ENCODE measurements at places on chromosomes 2 and 18. TPM values are rescaled to one million over a fixed set of nuclear protein-coding genes. Genes with fewer than 3 reads are reported as not detected.

GRCh38 chr2:106562268-106563186, 75.4 kb downstream of the CD8B2 start:
- H3K4me1 ChIP-seq: no peaks in the 10 kb centered on the region
- no peaks in the 10 kb centered on the region for H3K36me3 ChIP-seq
- DNase-seq: peak; percentile 14
- peaks cover 4% of the 10 kb centered on the region for H3K27me3 ChIP-seq

DNA sequence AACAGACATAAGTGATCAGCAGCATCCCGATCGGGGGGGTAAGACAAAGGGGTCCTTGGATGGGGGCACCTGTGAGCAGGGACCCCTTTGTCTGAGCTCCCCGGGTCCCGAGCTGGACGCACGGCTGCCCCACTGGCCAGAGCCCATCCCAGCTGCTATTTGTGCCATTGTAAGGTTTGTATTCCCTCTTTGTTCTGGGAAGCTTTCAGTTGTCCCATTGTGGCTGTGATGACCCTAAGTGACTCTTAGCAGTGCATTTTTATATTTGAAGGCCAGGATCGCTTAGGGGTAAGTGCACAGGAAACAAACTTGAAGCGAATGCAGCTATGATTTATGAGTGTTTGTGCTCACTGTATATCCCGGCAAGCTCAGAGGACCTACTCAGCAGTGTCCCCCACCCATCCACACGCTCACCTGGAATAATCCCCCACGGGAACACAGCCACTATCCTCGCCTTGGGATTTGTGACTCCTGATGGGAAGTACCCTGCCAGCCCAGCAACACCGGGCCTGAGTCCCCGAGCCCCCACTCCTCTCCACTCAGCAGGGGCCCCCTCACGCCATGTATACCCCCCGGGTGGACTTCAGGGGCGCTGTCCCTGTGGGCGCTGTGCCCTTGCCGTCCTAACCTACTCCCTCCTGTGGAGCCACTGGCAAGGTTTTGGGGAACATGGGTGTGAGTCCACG, 80.1 kb downstream of the MBP start:
- H3K27ac ChIP-seq: no peak overlapping the region
- H3K4me3 ChIP-seq: no peak overlapping the region
- DNase-seq: no peak
- H3K36me3 ChIP-seq: no peaks in the 10 kb centered on the region

GRCh38 chr2:24021122-24021998, 11.5 kb downstream of the MFSD2B start:
- no peaks in the 10 kb centered on the region for H3K27me3 ChIP-seq
- no peak overlapping the region for H3K4me3 ChIP-seq
- DNase-seq: peak; percentile 19
- peaks cover 4% of the 10 kb centered on the region for H3K4me1 ChIP-seq

DNA sequence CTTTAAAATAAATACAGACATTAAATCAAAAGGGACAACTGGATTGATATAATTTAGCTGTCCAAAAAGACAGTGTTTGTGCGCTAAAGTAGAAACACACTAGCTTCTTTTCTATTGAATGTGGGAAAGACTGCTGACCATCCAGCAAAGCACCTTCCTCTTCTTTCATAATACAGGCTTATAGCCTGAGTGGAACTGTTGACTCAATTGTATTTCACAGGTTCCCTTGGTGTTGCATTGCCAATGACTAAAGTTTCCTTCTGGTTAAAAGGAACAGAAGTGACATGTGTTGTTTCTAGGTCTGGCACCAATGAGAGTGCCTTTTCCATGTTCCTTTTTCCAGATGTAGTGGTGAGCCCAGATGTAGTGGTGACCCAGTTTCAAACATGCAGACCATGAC, 412.3 kb downstream of the RNF144A start:
- H3K4me3 ChIP-seq: no peak overlapping the region
- H3K4me1 ChIP-seq: no peaks in the 10 kb centered on the region
- H3K27me3 ChIP-seq: 0 out of 2 replicates have a peak, but pooled peaks cover 1% of the 10 kb centered on the region
- no peak for DNase-seq
- no peaks in the 10 kb centered on the region for H3K36me3 ChIP-seq
- H3K27ac ChIP-seq: no peak overlapping the region

DNA sequence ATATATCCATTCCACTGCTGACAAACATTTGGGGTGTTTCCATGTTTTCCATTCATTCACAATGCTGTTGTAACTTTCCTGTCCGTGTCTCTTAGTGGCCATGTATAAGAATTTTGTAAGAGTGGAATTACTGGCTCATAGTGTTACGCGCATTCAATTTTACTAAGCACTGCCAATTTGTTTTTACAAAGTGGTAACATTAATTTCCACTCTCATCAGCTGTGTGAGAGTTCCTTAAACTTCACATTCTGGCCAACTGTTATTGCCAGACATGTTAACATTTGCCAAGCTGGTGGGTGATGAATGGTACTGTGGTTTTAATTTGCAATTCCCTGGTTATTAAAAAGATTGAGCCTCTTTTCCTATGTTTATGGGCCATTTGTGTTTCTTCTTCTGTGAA, 134.2 kb downstream of the DTNB start:
- no peaks in the 10 kb centered on the region for H3K4me1 ChIP-seq
- peak; percentile 33 for DNase-seq

DNA sequence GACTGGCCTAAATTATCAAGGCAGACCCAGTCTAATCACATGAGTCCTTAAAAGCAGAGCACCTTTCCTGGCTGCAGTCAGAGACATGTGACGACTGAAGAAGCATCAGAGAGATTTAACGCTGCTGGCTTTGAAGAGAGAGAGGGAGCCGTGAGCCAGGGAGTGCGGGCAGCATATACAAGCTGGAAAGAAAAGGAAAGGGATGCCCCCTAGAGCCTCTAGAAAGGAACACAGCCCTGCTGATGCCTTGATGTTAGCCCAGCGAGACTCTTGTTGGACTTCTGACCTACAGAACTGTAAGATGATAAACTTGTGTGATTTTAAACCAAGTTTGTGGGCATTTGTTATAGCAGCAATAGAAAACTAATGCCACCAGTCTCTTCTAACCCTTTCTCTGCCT, 58.1 kb downstream of the HEATR5B start:
- H3K27me3 ChIP-seq: no peaks in the 10 kb centered on the region
- peaks cover 33% of the 10 kb centered on the region for H3K36me3 ChIP-seq
- H3K4me3 ChIP-seq: no peak overlapping the region
- H3K27ac ChIP-seq: no peak overlapping the region
- peaks cover 4% of the 10 kb centered on the region for H3K4me1 ChIP-seq

GRCh38 chr2:24122366-24123194, 554 bp downstream of the PFN4 start:
- peaks cover 13% of the 10 kb centered on the region for H3K4me1 ChIP-seq
- H3K27ac ChIP-seq: peak overlapping the region; percentile 77
- H3K27me3 ChIP-seq: no peaks in the 10 kb centered on the region
- H3K36me3 ChIP-seq: no peaks in the 10 kb centered on the region
- H3K4me3 ChIP-seq: peak overlapping the region; percentile 84

GRCh38 chr18:21602299-21602587, 1.7 kb upstream of the ESCO1 start:
- no peaks in the 10 kb centered on the region for H3K27me3 ChIP-seq
- H3K4me3 ChIP-seq: no peak overlapping the region
- no peak overlapping the region for H3K27ac ChIP-seq
- DNase-seq: no peak

- no peak for DNase-seq
- H3K4me1 ChIP-seq: peaks cover 31% of the 10 kb centered on the region
- H3K36me3 ChIP-seq: no peaks in the 10 kb centered on the region
- no peaks in the 10 kb centered on the region for H3K27me3 ChIP-seq
- H3K4me3 ChIP-seq: no peak overlapping the region
- no peak overlapping the region for H3K27ac ChIP-seq
Observed at GRCh38 chr2:120538691-120539423, 192.9 kb downstream of the INHBB start.

DNA sequence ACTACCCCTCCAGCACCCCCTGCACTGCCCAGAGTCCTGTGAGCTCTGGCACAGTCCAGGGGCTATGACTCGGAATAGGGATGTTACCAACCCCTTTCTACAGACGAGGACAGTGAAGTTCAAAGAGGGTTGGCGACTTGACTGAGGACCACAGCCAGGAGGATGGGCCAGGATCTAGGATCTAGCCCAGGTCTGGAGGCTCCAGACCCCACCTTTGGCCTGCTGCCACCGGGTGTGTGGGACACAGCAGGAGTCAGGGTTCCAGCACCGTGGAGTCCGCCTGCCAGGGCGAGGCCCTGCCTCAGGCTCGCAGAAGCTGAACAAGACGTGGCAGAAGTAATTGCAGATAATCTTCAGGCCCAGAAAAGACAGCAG, 37.9 kb upstream of the GPC1 start:
- H3K27ac ChIP-seq: no peak overlapping the region
- H3K4me3 ChIP-seq: no peak overlapping the region
- no peak for DNase-seq
- no peaks in the 10 kb centered on the region for H3K36me3 ChIP-seq

GRCh38 chr2:105150231-105150630, 91.3 kb upstream of the GPR45 start:
- no peak for DNase-seq
- no peaks in the 10 kb centered on the region for H3K36me3 ChIP-seq
- H3K27me3 ChIP-seq: peaks cover 41% of the 10 kb centered on the region
- no peak overlapping the region for H3K4me3 ChIP-seq
- H3K27ac ChIP-seq: no peak overlapping the region

DNA sequence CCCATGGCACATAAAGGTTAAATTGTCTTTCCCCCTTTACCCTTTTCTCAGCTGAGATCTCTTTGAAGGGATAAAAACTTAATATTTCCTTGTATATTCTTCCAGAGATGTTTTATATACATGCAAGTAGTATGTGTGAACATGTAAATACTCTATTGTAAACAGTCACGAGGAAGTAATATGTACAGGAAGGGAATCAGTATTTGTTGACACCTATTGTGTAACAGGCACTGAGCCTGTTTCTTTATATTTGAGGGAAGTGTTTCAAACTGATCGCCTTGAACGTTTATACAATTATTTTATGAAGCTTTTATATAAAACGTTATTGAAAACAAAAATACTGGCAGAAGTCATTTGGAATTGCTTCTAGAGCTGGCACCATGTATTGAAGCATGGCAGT, 13.2 kb downstream of the RALBP1 start:
- H3K4me3 ChIP-seq: no peak overlapping the region
- DNase-seq: no peak
- H3K27ac ChIP-seq: no peak overlapping the region
- no peaks in the 10 kb centered on the region for H3K27me3 ChIP-seq
- H3K4me1 ChIP-seq: no peaks in the 10 kb centered on the region
- no peaks in the 10 kb centered on the region for H3K36me3 ChIP-seq

GRCh38 chr2:212912445-212913103, 238.8 kb downstream of the IKZF2 start:
- H3K4me1 ChIP-seq: peaks cover 65% of the 10 kb centered on the region
- H3K36me3 ChIP-seq: no peaks in the 10 kb centered on the region
- H3K4me3 ChIP-seq: no peak overlapping the region
- peak; percentile 79 for DNase-seq
- no peaks in the 10 kb centered on the region for H3K27me3 ChIP-seq

DNA sequence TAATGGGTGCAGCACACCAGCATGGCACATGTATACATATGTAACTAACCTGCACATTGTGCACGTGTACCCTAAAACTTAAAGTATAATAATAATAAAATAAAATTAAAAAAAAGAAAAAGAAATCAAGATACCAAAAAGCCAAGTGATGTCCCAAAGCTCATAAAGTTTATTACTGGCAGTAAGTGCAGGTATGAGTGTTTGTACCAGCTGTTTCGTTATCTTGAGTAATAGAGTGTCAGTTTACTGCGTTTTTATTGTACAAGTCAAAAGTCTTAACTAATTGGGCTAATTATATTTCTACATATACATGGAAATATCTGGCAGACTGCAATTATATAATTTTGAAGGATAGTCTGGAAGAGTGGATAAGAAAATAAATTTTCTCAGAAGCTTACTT, 41.8 kb downstream of the MFSD6 start:
- H3K4me1 ChIP-seq: peaks cover 6% of the 10 kb centered on the region
- no peak overlapping the region for H3K4me3 ChIP-seq
- H3K36me3 ChIP-seq: no peaks in the 10 kb centered on the region
- no peaks in the 10 kb centered on the region for H3K27me3 ChIP-seq
- no peak for DNase-seq

DNA sequence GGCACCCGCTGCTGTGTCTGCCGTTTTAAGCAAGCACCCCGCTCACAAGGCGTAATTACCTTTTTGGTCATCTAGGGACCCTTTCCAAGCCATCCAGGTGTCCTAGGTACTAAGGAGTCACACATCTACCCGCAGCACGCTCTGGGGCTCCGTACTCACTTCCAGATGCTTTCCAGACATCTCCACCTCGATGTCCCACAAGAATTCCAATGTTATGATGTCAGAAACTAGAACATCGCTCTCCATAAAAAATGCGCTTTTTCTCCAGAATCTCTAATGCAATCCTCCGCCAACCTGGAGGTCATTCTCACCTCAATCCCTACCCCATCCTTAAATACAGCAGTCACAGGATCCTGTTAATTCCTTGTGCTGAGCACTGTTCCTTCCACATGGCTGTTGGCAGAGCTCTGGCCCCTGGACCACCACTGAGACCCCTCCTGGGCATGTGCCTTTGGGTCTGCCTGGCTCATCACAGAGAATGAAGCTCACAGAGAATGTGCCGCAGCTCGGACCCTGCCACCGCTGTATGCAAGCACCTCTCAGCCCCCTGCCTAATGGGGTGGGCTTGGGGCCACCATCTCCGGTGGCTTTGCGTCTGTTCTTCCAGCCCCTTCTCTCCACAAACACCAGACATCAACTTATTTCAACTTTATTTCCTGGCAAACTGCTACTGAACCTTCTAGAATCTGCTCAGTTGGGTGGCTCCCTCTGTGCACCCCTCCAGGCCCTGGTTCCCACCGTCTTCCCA, 4.6 kb upstream of the PXDN start:
- H3K27me3 ChIP-seq: 0 out of 2 replicates have a peak, but pooled peaks cover 8% of the 10 kb centered on the region
- no peaks in the 10 kb centered on the region for H3K4me1 ChIP-seq
- no peak overlapping the region for H3K4me3 ChIP-seq
- no peaks in the 10 kb centered on the region for H3K36me3 ChIP-seq
- DNase-seq: peak; percentile 16

DNA sequence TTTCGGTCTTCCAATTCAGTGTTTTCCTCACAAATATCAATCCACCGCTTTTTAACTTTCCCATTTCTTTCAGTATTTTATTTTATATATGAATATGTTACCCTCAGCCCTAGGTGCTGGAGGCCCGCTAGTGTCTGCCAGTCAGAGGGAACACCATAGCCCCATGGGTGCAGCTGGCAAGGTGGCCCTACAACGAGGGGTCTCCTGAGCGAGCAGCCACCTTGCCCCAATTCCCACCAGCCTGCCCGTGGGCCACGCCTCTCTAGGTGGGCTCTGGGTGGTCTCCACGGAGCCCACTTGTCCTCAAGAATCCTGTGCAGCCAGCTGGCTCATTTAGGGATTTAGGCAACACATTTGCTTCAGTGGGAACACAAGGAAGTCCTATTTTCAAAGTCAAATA, 72.5 kb upstream of the RGPD5 start:
- no peaks in the 10 kb centered on the region for H3K4me1 ChIP-seq
- no peak for DNase-seq
- no peaks in the 10 kb centered on the region for H3K36me3 ChIP-seq

The GNAL gene
- polyA plus RNA-seq: 0.16 TPM

The SCTR gene
- polyA plus RNA-seq: not detected

The SULT1C4 gene
- not detected for polyA plus RNA-seq

The WDFY1 gene
- 65.1 TPM for polyA plus RNA-seq

The TBR1 gene
- not detected for polyA plus RNA-seq

The SERPINB13 gene
- polyA plus RNA-seq: not detected

The ERBB4 gene
- polyA plus RNA-seq: not detected

The BOLL gene
- polyA plus RNA-seq: not detected

The PRKAG3 gene
- not detected for polyA plus RNA-seq
